DND-41 (cell line): ENCODE measurements at places on chromosomes 11 and 22.
A peak's percentile ranks its signal among the peaks of the same experiment; 100 is the strongest.

DNA sequence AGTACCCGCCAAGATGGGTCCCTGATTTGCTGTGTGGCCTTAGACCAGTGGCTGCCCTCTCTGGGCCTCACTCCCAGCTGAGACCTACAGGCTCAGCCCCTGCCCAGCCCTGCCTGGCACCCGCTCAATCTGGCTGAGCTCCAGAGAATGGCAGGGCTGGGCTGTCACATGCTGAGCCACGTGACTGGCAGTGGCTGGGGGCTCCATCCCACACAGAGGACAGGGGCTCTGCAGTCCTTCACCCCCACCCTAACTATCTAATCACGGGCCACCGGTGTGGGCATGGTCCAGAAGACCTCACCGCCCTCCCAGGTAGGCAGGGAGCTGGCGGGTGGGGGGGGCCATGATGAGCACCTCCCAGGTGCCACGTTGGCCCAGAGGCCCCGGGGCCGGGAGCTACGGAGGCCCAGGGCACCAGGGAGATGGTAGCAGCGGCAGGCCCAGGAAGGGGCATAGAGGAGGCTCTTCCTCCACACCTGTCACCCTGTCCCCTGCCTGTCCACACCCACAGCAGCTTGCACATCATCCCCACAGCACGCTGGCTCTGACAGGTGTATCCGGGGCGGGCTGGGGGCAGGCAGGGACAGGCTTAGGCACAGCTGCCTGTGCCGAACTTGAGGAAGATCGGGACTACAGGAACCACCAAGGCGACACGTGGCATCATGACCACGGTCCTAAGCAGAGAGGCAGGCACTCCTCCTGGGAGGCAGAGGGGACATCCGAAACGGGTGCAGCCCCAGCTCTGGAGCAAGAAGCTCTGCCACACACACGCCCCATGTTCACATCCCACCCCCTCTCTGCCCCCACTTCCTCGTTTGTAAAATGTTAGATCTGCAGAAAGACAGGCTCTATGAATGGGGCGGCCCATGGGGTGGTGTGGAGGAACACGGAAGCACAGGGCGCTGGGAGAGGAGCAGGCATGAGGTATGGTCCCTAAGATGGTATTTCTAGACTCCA lies 1.5 kb upstream of the ALDH3B1 start:
- H3K4me1 ChIP-seq, result peaks cover 11% of the 10 kb centered on the region
- peaks cover 12% of the 10 kb centered on the region for H3K27me3 ChIP-seq
- H3K36me3 ChIP-seq, result no peaks in the 10 kb centered on the region
- no peak overlapping the region for H3K4me3 ChIP-seq

DNA sequence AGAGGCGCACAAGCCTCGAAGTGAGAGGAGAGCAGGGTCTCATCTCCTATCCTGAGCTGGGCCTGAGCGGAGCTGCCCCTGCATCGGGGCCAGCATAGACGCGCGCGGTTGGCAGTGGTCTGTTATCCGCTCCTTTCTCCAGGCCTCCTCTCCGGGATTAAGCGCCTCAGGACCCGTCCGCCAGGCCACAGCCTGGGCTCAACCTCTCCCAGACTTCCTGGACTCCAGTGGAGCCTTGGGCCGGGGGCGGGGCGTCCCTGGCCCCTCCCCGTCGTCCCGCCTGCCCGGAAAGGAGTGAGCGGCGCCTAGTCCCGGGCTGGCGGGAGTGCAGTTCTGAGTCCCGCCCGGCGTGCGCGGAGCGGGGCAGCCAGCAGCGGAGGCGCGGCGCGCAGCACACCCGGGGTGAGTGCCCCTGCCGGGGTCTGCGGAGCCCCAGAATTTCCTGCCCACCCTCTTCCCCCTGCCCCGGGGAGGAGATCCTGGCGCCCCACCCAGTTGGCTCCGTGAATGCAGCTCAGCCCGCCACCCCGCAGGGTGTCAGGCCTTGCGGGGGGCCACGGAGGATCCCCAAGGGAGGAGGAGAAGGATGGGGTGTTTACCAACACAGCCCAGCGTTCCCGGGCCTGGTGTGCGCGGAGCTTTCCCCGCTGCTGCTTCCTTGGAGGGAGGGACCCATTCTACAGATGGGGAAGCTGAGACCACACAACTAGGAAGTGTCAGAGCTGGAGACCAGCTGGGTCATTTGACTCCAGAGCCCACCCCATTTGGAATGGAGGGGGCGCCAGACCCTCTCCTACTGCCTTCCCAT lies at the start of gene TCIRG1:
TSS of gene TCIRG1 (plus strand) at position 308 of the 808 bp plus-strand sequence. CDS start 2,247 bp downstream, outside the sequence.
- peak; percentile 23 for DNase-seq
- H3K4me3 ChIP-seq, result no peak within 1 kb of the TSS
- H3K4me1 ChIP-seq, result peaks cover 11% of the 10 kb centered on the region
- H3K36me3 ChIP-seq, result peaks cover 10% of the 10 kb centered on the region

GRCh38 chr11:70343636-70344035 lies 54.7 kb upstream of the CTTN start:
- H3K4me3 ChIP-seq, result no peak overlapping the region
- H3K4me1 ChIP-seq, result no peaks in the 10 kb centered on the region
- no peak for DNase-seq
- H3K27ac ChIP-seq, result no peak overlapping the region

DNA sequence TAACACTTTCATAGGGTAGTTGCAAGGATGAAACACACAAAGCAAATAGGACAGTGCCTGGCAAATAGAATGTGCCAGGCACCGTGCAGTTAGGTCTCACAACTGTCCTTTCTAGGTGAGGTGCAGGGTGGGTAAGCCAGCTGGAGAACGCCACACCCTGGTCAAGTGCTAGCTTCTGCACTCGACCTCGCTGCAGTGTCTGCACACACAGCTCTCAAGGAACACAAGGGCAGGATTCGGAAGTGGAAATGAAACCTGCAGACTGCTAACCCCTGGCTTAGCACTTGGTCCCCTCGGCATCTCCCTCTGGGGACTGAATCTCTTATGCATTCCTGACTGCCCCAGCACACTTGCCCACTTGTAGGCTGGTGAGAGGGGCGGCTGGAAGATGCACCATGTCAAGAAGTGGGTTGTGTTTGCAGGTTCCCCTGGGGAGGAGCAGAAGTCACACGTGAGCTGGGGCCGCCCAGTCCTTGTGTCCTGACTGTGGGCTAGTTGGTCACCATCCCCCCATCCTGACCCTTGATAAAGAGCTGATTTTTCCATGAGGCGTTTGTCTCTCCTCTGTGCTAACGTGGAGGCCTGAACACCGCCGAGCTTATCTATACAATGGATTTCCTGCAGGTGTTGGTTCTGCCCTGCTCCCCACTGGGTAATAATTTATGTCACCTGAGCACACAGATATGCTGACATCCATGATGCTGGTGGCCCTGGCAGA lies 89.0 kb downstream of the MICAL2 start:
- H3K36me3 ChIP-seq, result no peaks in the 10 kb centered on the region
- H3K4me3 ChIP-seq, result no peak overlapping the region
- DNase-seq, result no peak
- H3K4me1 ChIP-seq, result peaks cover 44% of the 10 kb centered on the region
- peak overlapping the region; percentile 5 for H3K27ac ChIP-seq
